Uterus (tissue), 4 donors: ENCODE measurements at places on chromosomes 7 and 10. TPM values are rescaled to one million over a fixed set of nuclear protein-coding genes. Genes with fewer than 3 reads are reported as not detected.

GRCh38 chr7:6162331-6162620 lies 110.1 kb downstream of the CYTH3 start:
- no peak for DNase-seq
- H3K27me3 ChIP-seq = no peaks in the 10 kb centered on the region
- no peaks in the 10 kb centered on the region for H3K4me1 ChIP-seq
- peak overlapping the region; percentile 35 for H3K27ac ChIP-seq
- no peaks in the 10 kb centered on the region for H3K36me3 ChIP-seq

DNA sequence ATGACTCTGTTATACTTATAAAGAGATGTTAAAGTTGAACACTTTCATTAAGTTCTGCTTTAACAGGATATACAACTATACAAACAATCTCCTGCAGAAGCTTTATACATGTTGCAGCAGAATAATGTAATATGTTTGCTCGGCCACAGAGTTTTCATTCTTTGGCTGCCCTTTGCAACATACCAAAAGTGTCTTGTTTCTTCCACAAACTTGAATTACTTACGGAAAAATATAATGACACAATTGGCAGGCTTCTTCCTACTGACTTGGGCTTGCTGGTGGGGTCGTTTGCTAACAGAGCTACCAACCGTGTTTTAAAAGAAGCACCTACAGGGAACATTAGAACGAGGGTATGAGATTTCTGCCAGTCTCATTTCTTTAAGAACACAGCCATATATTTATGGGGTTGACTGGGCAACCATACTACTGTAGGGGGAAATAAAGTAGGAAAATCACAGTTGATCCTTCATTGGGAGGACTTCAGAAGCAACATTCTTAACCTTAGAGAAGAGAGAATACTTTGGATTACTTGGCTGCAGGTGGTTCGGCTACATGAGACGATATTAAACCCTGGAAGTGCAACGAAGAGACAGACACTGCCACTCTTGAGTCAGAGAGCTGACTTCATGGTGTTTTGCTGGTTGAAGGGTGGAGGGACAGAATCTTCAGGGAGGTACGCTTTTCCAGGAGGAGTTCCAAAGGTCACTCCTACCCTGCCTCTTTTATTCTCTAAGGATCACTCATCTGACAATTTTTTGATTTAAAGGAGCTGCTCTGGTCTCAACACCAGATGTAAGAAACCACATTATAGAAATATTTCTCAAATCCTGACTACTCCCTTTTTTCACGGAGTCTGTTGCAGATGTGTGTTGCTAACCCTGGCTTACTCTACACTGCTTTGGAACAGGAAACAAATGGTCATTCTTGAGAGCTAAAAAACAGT lies 123.9 kb downstream of the SEMA3C start:
- H3K27ac ChIP-seq = peak overlapping the region; percentile 19
- no peak for DNase-seq
- no peak overlapping the region for H3K4me3 ChIP-seq
- H3K27me3 ChIP-seq = no peaks in the 10 kb centered on the region
- no peaks in the 10 kb centered on the region for H3K36me3 ChIP-seq
- H3K4me1 ChIP-seq = no peaks in the 10 kb centered on the region

DNA sequence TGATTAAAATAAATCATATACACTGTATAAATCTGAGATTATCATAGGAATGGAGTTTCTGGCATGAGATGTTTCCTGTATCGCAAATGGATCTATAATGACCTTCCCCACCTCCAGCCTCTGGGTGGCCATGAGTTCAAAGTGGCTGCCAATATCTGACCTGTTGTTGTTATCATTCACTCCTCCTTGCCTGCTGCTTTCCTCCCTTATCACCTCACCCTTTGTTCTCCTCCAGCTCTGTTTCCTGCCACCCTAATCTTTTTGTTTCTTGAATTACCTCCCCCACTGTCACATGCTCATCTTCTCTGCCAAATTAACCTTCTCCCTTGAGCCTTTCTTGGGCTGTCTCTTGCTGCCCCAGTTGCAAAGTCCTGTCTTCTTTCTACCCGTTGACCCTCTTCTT lies 12.0 kb downstream of the SCD start:
- DNase-seq = no peak
- no peaks in the 10 kb centered on the region for H3K36me3 ChIP-seq
- H3K27ac ChIP-seq = no peak overlapping the region
- no peaks in the 10 kb centered on the region for H3K27me3 ChIP-seq
- H3K4me3 ChIP-seq = no peak overlapping the region
- no peaks in the 10 kb centered on the region for H3K4me1 ChIP-seq

GRCh38 chr10:45135443-45136198 lies 134.9 kb downstream of the ZNF22 start:
- no peak overlapping the region for H3K4me3 ChIP-seq
- H3K36me3 ChIP-seq = no peaks in the 10 kb centered on the region
- no peak overlapping the region for H3K27ac ChIP-seq
- no peaks in the 10 kb centered on the region for H3K27me3 ChIP-seq

DNA sequence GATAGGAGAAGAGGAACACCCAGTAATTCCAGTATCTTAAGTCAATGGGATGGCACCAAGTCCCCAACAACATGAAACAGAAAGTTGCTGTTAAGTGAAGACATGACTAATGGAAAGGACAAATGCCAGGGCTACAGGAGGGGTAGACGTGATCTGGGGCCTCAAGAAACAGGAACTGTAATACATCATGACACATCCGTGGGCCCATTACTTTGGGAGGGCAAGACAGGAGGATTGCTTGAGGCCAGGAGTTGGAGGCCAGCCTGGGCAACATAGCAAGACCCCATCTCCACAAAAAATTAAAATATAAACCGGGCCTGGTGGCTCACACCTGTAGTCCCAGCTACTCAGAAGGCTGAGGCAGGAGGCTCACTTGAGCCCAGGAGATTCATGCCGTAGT lies 408.6 kb upstream of the PRKCQ start:
- H3K27ac ChIP-seq = no peak overlapping the region
- DNase-seq = no peak
- no peaks in the 10 kb centered on the region for H3K4me1 ChIP-seq
- H3K4me3 ChIP-seq = no peak overlapping the region
- no peaks in the 10 kb centered on the region for H3K36me3 ChIP-seq

ARMC10 gene
- 64.1 TPM for total RNA-seq

OR2F2 gene
- not detected for total RNA-seq

RAPGEF5 gene
- 49.8 TPM for total RNA-seq

RBP3 gene
- not detected for total RNA-seq

TFPI2 gene
- 15.1 TPM for total RNA-seq

C10orf62 gene
- total RNA-seq = not detected

TMEM176A gene
- 48.2 TPM for total RNA-seq

HIPK2 gene
- total RNA-seq = 17.4 TPM

AKR1B15 gene
- total RNA-seq = not detected
